GM23248 (cell line): ENCODE measurements at places on chromosomes 2 and 18. TPM values are rescaled to one million over a fixed set of nuclear protein-coding genes. Genes with fewer than 3 reads are reported as not detected.

The TSN gene
- polyA plus RNA-seq, result 74.6 and 78.9 TPM in 2 replicates

- H3K27ac ChIP-seq, result no peak overlapping the region
- no peaks in the 10 kb centered on the region for H3K36me3 ChIP-seq
- DNase-seq, result no peak
- H3K4me1 ChIP-seq, result no peaks in the 10 kb centered on the region
- peaks cover 23% of the 10 kb centered on the region for H3K27me3 ChIP-seq
- H3K4me3 ChIP-seq, result no peak overlapping the region
These were observed 16.2 kb downstream of the ACTG2 start for GRCh38 chr2:73908689-73909652.

DNA sequence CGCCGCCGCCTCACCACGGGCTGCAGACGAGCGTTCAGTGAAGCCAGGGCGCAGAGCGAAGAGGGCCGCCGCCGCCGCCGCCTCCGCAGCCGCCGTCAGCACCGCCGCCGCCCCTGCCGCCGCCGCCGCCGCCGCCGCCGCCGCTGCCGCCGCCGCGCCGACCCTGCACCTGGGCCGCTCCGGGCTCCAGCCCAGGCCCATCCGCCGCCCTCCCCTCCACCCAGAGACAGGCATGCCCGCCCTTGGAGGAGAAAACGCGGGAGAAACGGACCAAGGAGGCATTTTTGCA lies 3.0 kb downstream of the POU3F3 start:
- no peak for DNase-seq
- H3K27ac ChIP-seq, result no peak overlapping the region
- H3K36me3 ChIP-seq, result no peaks in the 10 kb centered on the region
- H3K27me3 ChIP-seq, result peaks cover 38% of the 10 kb centered on the region
- no peaks in the 10 kb centered on the region for H3K4me1 ChIP-seq

DNA sequence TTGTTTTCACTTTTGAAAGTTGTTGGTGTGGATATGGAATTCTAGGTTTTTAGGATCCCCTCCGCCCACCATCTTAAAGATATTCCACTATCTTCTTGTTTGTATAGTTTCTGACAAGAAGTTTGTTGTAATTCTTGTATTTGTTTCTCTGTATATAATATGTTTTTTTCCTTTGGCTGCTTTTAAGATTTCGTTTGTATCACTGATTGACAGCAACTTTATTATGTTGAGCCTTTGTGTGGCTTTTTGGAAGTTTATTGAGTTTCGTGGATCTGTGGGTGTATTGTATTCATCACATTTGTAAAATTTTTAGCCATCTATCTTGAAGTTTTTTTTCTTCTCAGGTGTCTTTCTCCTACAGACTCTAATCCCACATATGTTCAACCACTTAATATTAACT lies 200.1 kb downstream of the MCFD2 start:
- peaks cover 8% of the 10 kb centered on the region; the same call in 1 of the 2 replicates for H3K36me3 ChIP-seq
- no peak for DNase-seq
- H3K27ac ChIP-seq, result peak overlapping the region; percentile 80; the same call in 1 of the 2 replicates
- no peaks in the 10 kb centered on the region for H3K27me3 ChIP-seq

GRCh38 chr2:190031969-190032618 lies 30.4 kb downstream of the MSTN start:
- no peaks in the 10 kb centered on the region for H3K27me3 ChIP-seq
- no peak overlapping the region for H3K27ac ChIP-seq
- H3K4me3 ChIP-seq, result no peak overlapping the region
- H3K36me3 ChIP-seq, result no peaks in the 10 kb centered on the region
- no peak for DNase-seq

DNA sequence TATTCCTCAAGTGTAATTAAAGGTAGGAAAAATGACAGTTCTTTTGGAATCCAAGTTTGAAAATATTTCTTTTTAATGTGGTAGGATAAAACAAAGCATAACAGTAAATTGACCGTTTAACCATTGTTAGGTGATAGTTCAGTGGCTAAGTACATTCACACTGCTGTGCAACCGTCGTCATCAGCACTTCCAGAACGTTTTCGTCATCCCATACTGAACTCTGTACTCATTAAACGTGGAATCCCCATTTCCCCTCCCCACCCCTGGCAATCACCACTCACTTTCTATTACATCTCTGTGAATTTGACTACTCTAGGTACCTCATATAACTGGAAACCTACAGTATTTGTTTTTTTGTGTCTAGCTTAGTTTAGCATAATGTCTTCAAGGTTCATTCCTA lies 32.9 kb upstream of the FZD5 start:
- H3K4me3 ChIP-seq, result no peak overlapping the region
- no peaks in the 10 kb centered on the region for H3K27me3 ChIP-seq
- no peaks in the 10 kb centered on the region for H3K36me3 ChIP-seq

- H3K36me3 ChIP-seq, result no peaks in the 10 kb centered on the region
- no peak overlapping the region for H3K4me3 ChIP-seq
- H3K27me3 ChIP-seq, result no peaks in the 10 kb centered on the region
- H3K4me1 ChIP-seq, result no peaks in the 10 kb centered on the region
- peak; percentile 65 for DNase-seq
These were observed 29.4 kb upstream of the NOTO start for GRCh38 chr2:73172963-73173362.
